ENCODE measurements at places on chromosomes 2 and 18.

DNA sequence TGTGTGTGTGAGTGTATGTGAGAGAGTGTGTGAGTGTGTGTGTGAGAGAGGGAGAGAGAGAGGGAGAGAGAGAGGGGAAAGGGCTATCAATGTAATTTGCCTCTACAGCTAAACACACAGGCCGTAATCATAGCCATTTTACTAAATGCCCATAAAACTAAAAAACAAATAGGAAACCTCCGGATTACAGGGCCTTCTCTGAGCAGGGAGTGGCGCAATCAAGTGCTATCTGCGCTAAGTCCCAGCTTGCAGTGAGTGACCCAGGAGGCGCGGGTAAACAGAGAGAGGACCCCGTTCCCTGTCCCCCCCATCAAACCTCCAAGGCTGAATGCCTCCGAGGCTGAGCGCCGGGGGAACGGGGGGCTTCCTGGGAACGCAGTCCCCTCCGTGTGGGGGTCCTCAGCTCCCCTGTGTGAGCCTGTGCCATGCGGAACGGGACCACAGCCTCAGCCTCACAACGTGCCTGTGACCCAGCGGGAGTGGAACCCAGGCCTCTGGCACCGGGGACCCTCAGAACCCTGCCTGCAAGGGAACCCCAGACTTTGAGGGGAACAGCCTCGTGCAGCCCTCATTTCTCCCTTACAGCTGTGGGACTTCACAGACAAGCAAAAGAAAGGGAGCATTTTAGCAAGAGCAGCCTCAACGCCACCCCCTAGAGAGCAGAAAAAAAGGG is 54.7 kb upstream of the ID2 start:
- DNase-seq, result no peak

- DNase-seq, result no peak
These were observed 89.9 kb upstream of the RANBP2 start for GRCh38 chr2:108629417-108629816.

GRCh38 chr2:121617042-121617599 is 32.1 kb downstream of the CLASP1 start:
- no peak for DNase-seq

- no peak for DNase-seq
These were observed 15.7 kb downstream of the C2orf69 start for GRCh38 chr2:199926806-199927205.

- DNase-seq, result no peak
These were observed 46.7 kb downstream of the PXDN start for GRCh38 chr2:1697601-1698000.

DNA sequence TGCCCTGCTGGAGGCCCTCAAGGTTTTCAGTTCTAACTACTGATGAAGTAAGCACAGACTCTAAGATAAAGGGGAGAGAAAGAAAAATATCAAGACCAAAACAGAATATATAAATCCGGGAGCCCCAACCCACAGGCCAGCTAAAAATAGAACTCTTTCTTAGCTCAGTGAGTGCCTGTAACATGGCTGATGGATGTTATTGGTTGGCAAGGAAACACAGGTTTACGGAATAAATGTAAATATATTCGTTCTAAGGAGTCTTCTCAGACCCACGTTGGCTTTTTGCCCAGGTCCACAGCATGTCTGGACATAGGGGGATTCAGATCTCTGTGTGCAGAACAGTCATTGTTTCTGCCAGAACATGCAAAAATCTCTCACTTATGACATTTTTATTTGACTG is 139.0 kb upstream of the SERPINE2 start:
- DNase-seq, result no peak

GRCh38 chr2:85183076-85183475 is 49.9 kb downstream of the TCF7L1 start:
- DNase-seq, result no peak

- DNase-seq, result no peak
These were observed 573.5 kb downstream of the DSC3 start for GRCh38 chr18:30469091-30469490.

GRCh38 chr2:78870343-78870967 is 155.0 kb upstream of the REG3G start:
- no peak for DNase-seq
